Lung (tissue), 17 donors: ENCODE measurements at places on chromosomes 6 and 20. TPM values are rescaled to one million over a fixed set of nuclear protein-coding genes. Genes with fewer than 3 reads are reported as not detected.

Gene IL20RA
- 16.2 TPM for total RNA-seq

Gene ADGRF5
- total RNA-seq = 339 TPM

Gene BMP5
- total RNA-seq = 10.7 TPM

Gene DEFB121
- not detected for total RNA-seq

DNA sequence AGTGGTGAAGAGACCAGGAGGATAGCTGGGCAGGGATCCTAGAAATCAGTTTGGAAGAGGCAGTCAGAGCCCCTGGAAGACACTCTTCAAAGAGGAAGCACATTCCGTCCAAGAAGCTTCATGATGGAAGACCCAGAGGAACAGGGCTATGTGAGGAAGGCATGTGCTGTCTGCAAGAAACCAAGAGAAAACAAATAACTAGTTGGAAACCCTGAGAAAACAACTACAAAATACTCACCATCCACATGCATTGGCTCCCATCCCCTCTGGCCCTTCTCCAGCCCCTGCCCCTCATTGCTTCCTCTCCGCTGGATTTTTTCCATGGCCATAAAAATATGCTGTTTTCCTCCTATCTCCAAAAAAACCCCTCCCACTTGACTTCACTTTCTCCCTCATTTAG, 40.9 kb upstream of the SMOC2 start:
- no peak overlapping the region for H3K4me3 ChIP-seq
- no peaks in the 10 kb centered on the region for H3K27me3 ChIP-seq
- peak; percentile 75 for DNase-seq
- no peak overlapping the region for H3K27ac ChIP-seq
- H3K4me1 ChIP-seq = peaks cover 6% of the 10 kb centered on the region

- DNase-seq = peak; percentile 93
- peak overlapping the region; percentile 62 for H3K4me3 ChIP-seq
- peak overlapping the region; percentile 87 for H3K27ac ChIP-seq
- H3K36me3 ChIP-seq = no peaks in the 10 kb centered on the region
Observed at GRCh38 chr6:28336284-28337120, 554 bp upstream of the ZSCAN31 start.

DNA sequence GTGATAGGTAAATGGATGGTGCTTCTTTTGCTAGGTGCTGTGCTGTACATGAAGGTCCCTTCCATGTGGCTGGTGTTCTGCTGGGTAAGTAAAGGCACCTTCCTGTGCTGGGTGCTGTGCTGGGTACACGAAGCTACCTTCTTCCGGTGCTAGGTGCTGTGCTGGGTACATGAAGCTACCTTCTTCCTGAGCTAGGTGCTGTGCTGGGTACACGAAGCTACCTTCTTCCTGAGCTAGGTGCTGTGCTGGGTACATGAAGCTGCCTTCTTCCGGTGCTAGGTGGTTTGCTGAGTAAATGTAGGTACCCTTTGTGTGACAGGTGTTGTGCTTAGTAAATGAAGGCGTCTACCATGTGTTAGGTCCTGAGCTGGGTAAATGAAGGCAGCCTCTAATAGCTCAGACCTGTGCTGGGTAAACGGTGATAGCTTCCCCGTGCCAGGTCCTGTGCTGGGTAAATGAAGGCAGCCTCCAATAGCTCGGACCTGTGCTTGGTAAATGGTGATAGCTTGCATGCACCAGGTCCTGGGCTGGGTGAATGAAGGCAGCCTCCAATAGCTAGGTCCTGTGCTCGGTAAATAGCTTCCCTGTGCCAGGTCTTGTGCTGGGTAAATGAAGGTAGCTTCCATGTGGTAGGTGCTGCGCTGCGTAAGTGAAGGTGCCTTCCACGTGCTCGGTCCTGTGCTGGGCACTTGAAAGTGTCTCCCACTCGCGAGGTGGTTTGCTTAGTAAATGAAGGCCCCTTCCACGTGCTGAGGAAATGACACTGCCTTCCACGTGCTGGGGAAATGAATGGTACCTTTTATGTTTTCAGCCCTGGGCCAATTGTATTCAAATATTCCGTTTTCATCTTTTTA, 115.5 kb downstream of the ERMARD start:
- H3K27me3 ChIP-seq = peaks cover 8% of the 10 kb centered on the region
- H3K4me1 ChIP-seq = no peaks in the 10 kb centered on the region
- no peak overlapping the region for H3K27ac ChIP-seq
- H3K36me3 ChIP-seq = no peaks in the 10 kb centered on the region
- no peak overlapping the region for H3K4me3 ChIP-seq

GRCh38 chr6:32954986-32955802, 2.3 kb upstream of the HLA-DMA start:
- H3K4me3 ChIP-seq = no peak overlapping the region
- no peak overlapping the region for H3K27ac ChIP-seq
- no peaks in the 10 kb centered on the region for H3K27me3 ChIP-seq

- no peak for DNase-seq
- no peak overlapping the region for H3K4me3 ChIP-seq
- no peaks in the 10 kb centered on the region for H3K27me3 ChIP-seq
- no peaks in the 10 kb centered on the region for H3K4me1 ChIP-seq
Observed at GRCh38 chr20:32125506-32125905, 16.0 kb downstream of the TM9SF4 start.

GRCh38 chr6:20370393-20370792, 31.3 kb upstream of the E2F3 start:
- H3K27me3 ChIP-seq = no peaks in the 10 kb centered on the region
- H3K27ac ChIP-seq = no peak overlapping the region
- no peaks in the 10 kb centered on the region for H3K4me1 ChIP-seq
- H3K36me3 ChIP-seq = no peaks in the 10 kb centered on the region

DNA sequence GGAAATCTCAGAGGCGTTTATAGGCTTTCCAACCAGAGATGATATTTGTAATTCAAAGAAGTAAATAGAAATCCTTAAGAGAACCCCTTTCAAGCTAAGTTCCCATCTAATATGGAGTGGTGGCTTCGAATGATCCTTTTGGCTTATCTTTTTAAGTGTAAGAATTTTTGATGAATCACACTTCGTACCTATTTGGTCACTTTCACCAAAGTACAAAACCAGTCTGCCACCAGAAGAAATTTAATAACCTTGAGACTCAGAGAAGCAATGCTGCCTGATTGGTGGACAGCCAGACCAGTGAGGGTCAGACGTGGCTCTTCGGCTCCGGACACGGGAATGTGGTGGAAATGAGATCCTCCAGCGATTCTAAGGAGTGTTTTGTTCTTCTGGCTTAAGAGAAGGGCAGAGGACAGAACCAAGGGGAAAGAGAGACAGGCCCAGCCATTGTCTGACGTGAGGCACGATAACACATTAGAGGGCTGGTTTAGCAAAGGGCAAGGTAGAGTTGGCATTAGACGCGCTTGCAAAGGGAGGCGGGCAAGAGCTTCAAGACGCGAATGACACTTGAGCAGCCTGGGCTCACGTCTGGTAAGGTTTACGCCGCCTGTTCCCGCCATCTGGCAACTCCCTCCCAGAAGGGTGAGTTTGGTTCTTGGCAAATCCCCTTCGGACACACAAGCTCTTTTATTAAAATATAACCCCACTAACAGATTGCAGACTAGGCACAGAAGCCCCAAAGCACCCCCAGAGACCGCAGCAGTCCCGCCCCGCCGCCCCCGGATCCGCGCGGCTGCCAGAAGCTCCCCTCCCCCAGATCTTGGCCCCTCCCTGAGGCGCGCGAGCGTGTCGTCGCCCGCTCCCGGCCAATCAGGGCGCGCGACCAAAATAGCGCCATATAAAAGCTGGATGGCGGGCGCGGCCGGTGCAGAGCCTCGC, 50.0 kb upstream of the EZR start:
- peak; percentile 91 for DNase-seq
- no peaks in the 10 kb centered on the region for H3K27me3 ChIP-seq
- H3K4me1 ChIP-seq = no peaks in the 10 kb centered on the region
- H3K4me3 ChIP-seq = no peak overlapping the region
- H3K36me3 ChIP-seq = no peaks in the 10 kb centered on the region
- peak overlapping the region; percentile 92 for H3K27ac ChIP-seq

GRCh38 chr6:170447561-170447930, 105.6 kb downstream of the PSMB1 start:
- no peak for DNase-seq
- no peak overlapping the region for H3K4me3 ChIP-seq
- no peaks in the 10 kb centered on the region for H3K27me3 ChIP-seq

DNA sequence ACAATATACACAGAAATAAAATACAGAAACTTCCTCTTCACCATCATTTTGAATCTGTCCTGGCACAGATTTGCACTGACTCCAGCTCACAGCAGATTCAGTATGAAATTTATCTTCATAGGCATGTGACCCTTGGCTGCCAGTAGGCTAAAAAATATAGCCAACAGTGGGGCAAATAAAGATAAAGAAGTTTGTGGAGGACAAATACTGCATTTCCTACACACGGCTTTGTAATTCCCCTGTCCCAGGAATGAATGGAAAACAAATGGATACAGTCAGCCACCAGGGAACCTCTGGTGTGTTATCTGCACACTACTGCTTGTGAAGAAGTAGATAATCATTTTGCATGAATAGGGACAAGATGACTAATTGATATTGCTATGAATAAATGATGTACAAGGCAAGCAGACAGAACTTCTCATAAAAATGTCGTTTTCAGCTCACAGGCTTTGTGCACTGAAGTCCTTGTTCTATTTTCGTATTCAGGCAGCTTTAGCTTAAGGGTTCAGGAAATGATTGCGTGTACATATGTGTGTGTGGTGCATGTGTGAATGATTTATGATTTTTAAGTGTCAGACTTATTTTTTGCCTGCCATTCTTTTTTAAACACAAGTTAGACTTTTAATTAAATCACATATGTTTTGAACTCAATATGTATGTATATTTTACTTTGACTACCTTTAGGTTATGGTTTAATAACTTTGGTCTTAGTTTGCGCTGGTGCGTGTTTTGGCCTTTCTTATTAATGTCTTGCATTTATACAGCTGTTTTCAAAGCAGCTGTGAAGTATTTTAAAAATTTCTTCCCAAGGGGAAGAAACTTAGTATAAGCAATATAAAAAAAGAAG, 543.8 kb upstream of the JAG1 start:
- no peaks in the 10 kb centered on the region for H3K36me3 ChIP-seq
- peak; percentile 74 for DNase-seq
- peaks cover 3% of the 10 kb centered on the region for H3K4me1 ChIP-seq
- H3K4me3 ChIP-seq = no peak overlapping the region
- no peaks in the 10 kb centered on the region for H3K27me3 ChIP-seq

DNA sequence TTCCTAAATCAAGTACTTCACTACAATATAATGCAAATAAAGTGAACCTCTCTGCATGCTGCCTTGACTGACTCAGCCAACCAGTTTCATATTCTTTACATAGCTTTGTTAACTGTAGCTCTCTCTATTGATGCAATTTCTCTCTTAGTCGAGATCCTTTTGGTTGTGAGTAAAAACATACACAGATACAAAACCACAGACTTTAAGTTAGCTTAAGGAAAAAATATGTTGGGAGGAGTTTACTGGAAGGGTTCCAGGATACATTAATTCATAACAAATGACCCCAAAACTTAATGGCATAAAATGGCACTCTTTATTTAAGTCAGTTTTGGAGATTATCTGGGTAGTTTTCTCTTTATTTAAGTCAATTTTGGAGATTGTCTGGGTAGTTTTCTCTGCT, 15.7 kb downstream of the HTR1E start:
- no peak overlapping the region for H3K4me3 ChIP-seq
- no peak for DNase-seq
- H3K36me3 ChIP-seq = no peaks in the 10 kb centered on the region
- H3K4me1 ChIP-seq = no peaks in the 10 kb centered on the region
- no peaks in the 10 kb centered on the region for H3K27me3 ChIP-seq

DNA sequence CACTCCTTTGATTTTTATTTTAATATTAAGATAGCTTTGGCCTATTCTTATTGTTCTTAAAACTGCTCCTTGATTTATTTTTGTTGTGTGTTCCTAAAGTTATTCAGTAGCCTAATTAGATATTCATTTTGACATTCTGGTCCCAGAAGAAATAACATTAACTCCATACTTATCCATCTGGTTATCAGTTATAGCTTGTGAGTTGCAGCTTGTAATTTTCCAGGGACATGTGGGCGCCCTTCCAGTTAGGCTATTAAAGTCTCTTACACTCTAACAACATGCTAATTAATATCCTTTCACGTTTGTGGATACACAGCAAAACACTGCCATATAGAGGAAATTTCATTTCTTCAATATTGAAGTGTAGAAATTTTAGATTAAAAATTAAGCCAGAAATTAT, 987.5 kb downstream of the HACE1 start:
- H3K4me3 ChIP-seq = no peak overlapping the region
- no peaks in the 10 kb centered on the region for H3K27me3 ChIP-seq
- no peak overlapping the region for H3K27ac ChIP-seq
- no peak for DNase-seq
- H3K4me1 ChIP-seq = no peaks in the 10 kb centered on the region

DNA sequence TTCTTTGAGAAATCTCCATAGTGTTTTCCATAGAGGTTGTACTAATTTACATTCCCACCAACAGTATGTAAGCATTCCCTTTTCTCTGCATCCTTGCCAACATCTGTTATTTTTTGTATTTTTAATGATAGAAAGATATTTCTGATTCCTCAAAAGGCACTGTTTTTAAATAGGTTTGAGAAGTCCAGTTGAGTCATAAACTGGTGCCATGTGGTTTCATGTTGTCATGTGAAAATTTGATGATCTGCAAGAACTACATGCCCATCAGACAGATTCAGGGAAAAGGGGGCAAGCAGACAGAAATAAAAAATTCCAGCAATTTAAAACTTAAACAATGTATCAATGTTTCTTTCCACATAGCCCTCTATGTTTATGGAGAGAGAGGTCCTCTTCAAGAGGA, 227.5 kb downstream of the KCNQ5 start:
- H3K4me1 ChIP-seq = no peaks in the 10 kb centered on the region
- H3K4me3 ChIP-seq = no peak overlapping the region
- no peaks in the 10 kb centered on the region for H3K36me3 ChIP-seq
- no peak overlapping the region for H3K27ac ChIP-seq

DNA sequence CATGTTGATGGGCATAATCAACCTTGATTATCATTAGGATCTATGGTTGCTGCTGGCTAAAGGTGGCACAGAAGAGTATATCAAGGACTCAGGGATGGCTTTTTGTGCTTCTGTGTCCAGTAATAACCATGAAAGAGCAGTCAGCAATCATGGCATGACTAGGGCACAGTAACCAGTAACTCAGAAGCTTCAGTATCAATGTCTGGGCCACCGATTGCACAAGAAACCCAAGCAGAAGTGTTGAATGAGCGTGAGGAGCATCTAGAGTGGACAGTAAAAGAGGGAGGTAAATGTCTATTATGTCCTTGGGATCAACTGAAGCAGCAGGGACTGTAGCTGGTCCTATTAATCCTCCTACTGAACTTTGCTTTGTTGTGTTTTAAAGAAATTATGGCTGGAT, 81.5 kb upstream of the F13A1 start:
- H3K4me1 ChIP-seq = no peaks in the 10 kb centered on the region
- no peaks in the 10 kb centered on the region for H3K36me3 ChIP-seq
- no peaks in the 10 kb centered on the region for H3K27me3 ChIP-seq
- no peak overlapping the region for H3K27ac ChIP-seq

DNA sequence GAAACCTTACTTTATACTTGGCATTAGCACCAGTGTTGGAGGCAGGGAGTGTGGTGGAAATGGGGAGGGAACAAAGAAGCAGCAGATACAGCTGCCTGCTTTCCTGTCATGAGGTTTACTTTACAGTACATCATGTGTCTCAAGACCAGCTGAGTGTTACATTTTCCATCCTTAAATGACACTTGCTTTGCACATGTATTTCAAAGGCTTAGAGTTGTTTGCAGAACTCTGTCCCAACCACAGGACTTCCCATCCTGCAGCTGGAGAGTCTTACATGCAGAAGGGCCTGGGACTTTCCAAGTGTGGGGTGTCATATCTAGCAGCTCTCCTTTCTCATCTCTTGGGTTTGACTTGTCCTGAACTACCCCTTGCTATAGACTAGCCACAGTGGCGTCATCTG, 395.9 kb downstream of the DHX35 start:
- H3K4me3 ChIP-seq = no peak overlapping the region
- H3K27me3 ChIP-seq = no peaks in the 10 kb centered on the region
- H3K4me1 ChIP-seq = no peaks in the 10 kb centered on the region
- H3K27ac ChIP-seq = no peak overlapping the region
- DNase-seq = peak; percentile 56
